Iris pigment epithelial cell (primary cell): ENCODE measurements at places on chromosomes 13 and 19.

DNA sequence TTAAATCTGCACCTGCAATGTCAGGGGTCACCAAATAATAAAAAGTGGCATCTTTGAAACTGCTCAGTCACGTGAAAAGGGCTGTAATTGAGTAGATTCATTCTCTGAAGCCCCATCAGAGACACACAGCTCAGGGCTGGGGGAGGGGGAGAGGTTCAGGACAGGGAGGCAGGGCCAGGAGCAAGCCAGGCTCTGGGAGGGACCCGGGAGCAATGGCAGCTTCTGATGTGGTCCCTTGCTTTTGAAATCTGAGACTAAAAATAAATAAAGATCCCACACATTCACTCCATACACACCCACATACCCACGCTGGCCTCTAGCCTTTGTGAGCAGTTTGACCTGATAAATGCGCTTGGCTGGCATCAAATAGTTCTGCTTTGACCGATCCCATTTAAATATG is 32.8 kb downstream of the GSX1 start:
- DNase-seq: no peak

DNA sequence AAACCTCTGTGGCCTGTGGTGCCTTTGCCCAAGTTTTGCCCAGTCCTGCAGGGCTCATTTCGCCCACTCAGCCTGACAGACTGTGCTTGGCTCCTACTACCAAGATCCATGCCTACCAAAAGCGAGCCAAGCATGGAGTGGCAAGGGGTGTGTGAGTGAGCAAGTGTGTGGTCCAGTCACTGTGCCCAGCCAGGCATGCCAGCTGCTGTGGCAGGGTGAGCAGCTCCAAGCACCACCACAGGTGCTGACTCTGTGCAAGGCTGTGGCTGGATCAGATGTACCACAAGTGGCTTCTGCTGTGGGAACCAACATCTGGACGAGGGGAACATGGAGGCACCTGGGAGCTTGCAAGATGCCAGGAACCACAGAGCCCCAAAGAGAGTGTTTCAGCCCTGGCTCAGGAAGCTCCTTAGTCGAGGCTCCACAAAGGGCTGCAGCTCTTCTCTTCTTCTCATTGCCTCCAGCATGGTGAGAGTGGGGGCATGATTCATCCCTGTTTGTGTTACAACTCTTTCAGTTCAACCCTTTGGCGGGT is 1564.2 kb upstream of the MIR17HG start:
- DNase-seq: no peak

- DNase-seq: peak; percentile 40
These were observed 154.2 kb downstream of the SUCLA2 start for GRCh38 chr13:47846886-47847285.

DNA sequence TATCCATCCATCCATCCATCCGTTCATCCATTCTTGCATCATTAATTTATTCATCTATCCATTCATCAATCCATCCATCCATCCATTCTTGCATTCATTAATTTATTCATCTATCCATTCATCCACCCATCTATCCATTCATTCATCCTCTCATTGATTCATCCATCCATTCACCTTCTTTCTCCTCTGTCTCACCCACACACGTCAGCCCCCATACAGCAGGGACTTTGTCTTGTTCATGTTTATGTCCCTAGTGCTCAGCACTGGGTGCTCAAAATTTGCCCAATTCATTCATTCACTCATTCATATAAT is 683 bp upstream of the AP1M2 start:
- DNase-seq: no peak

GRCh38 chr19:2777952-2778683 is 5.0 kb downstream of the SGTA start:
- DNase-seq: no peak

- no peak for DNase-seq
These were observed 6.9 kb upstream of the ZC3H13 start for GRCh38 chr13:46059405-46059804.

DNA sequence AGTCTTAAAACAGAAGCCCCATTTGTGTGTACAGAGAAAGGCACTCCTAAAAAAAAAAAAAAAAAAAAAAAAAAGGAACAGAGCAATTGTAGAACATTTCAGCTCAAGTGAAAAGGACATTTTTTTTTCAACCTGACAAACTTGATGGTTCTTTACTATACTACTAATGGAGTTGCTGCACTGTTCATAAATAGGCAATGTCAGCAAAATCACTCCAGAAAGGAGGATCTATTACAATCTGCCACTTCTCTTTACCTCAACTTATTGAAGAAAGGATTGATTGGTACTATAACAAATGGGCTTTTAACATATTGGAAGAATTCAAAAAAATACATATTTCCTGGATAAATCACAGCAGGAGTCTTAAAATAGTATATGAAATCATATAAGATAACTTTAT is 1517.7 kb downstream of the SLITRK1 start:
- DNase-seq: no peak

DNA sequence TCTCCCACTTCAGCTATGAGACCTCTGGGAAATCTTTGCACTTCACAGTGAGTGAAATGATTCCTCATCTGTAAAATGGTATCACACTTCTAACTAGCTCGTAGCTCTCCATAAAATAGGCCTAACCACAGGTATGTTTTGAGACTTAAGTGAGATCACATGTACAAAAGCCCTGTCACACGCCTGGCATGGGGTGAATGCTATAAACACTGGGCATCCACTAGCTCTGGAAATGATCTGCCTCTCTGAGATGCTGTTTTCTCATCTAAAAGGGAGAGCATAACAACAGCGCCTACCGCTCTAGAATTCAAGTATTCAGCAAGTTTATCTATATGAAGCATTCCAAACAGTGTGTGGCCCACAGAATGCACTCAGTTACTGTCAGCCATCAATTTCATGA is 2.2 kb downstream of the AKT2 start:
- peak; percentile 38 for DNase-seq

- DNase-seq: no peak
These were observed 28.6 kb downstream of the ZNF44 start for GRCh38 chr19:12265921-12266704.

GRCh38 chr19:53549340-53549739 is 11.4 kb downstream of the ZNF331 start:
- DNase-seq: peak; percentile 88
